ENCODE measurements at places on chromosomes 12 and 14.

- DNase-seq = no peak
These were observed 4.8 kb upstream of the AEBP2 start for GRCh38 chr12:19434538-19434937.

- no peak for DNase-seq
These were observed 162.1 kb downstream of the TMTC2 start for GRCh38 chr12:82848845-82849244.

DNA sequence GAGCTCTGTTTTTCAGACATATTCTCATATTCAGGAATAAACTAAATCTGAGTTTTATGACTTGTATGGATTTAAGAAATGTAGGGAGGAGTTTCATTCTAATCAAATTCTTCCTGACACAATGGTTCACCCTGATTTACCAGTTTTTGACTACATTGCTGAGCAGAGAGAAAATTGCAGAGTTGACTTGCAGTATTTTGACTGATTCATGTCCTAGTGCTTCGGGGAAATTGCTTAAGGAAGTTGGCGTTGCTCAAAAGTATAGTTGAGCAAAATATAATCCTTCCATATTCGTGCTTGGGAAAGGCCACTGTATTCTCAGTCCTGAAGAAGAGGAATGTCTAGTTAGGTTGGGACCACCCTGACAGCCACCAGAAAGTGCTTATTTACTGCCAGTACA, 1.3 kb upstream of the TWF1 start:
- DNase-seq = no peak

- DNase-seq = no peak
These were observed 233.2 kb downstream of the DACT1 start for GRCh38 chr14:58870961-58871360.

DNA sequence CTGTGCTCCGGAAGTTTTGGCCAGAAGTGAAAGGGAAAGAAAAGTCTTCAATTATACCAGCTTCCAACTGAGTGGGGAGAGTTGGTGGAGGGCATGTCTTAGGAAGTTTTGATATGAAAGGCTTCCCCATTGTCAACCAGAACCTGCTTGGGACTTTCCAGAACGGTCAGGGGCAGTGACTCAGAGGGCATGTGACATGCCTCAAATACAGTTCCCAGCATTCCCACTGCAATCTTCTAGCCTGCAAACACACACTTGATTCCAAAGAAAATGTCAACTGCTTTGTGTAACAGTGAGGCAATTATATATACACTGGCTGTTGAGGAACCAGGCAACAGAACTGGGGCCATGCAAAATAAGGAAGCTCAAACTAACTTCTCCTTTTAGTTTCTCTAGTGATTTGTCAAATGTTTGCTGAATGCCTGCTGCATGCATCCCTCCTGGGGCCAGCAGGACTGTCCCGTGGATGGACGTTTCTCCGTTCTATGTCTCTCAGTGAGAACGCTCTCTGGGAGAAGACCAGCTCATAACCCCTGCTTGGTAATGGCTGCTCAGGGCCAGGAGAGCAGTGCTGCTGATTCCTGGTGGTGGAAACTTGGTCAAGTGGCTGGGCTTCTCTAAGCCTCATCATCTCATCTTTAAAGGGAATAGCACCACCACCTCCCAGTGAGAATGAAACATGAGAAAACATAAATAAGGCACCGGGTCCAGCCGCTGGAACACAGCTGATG, 18.3 kb downstream of the SLC25A47 start:
- no peak for DNase-seq

- DNase-seq = no peak
These were observed 3.1 kb upstream of the CREBL2 start for GRCh38 chr12:12608557-12608957.

DNA sequence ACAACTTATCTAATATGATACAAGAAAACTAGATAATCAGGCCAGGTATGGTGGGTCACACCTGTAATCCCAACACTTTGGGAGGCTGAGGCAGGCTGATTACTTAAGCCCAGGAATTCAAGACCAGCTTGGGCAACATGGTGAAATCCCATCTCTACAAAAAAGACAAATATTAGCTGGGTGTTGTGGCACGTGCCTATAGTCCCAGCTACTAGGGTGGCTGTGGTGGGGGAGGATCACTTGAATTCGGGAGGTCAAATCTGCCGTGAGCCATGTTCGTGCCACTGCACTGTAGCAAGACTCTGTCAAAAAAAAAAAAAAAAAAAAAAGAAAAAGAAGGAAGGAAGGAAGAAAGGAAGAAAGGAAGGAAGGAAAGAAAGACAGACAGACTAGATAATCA, 27.0 kb downstream of the ZCRB1 start:
- DNase-seq = no peak

DNA sequence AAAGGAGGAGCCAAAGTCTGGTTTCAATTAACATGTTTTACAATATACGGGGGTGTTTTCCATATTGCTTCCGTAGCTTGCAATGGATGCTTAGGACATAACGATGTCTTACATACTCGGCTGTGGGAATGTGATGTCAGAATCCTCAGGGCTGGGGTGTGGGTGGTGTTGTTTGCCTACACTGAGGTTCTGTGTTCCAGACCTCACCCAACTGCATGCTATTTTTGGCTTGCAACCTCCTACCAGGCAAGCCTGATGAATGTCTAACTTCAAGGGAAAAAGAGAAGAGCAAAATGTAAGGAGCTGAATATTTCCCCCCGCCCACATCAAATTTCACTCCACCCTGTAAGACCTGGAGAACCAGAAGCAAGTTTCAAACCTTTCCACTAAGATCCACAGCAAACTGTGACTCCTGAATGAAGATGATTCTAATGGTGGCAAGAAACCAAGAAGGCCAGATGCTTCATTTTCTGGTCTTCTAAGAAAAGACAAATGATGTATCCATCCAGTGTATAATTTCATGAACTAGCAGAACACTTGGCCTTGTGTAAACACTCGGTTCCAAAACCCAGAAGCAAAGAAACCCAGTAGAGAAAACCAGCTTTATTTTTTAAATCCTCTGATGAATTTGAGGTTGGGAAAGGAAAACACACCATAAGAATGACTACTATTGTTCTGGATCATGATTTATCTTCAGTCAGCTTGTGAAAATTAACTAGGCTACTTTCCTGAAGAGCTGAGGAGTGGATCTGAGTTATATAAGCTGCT, 227.9 kb downstream of the DACT1 start:
- no peak for DNase-seq

DNA sequence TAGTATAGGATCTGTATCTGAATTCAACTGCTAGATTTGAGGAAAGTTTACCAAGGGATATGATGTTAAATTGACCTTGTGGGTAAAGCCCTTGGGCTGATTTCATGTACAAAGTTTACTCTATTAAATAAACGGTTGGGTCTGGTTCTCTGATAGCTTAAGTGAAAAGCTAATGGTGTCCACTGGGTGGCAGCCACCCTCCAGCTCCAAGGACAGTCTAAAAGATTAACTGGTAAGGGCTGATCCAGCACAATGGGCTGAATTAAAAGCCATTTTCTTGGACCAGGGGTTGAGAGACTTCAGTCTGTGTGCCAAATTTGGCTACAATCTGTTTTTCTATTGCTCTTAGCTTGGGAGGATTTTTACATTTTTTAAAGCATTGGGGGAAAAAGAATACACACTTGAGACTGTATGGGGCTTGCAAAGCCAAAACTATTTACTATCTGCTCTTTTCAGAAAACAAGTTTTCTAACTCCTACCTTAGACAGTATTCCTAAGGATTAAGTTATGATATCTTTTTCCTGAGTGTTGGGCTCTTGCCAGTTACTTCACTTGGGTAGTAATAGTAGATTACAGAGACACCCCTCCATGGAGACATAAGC, 116.5 kb downstream of the GPHN start:
- DNase-seq = no peak

GRCh38 chr12:80917651-80918050, 20.1 kb downstream of the LIN7A start:
- no peak for DNase-seq

GRCh38 chr12:106976668-106977067, 10.3 kb downstream of the MTERF2 start:
- no peak for DNase-seq

DNA sequence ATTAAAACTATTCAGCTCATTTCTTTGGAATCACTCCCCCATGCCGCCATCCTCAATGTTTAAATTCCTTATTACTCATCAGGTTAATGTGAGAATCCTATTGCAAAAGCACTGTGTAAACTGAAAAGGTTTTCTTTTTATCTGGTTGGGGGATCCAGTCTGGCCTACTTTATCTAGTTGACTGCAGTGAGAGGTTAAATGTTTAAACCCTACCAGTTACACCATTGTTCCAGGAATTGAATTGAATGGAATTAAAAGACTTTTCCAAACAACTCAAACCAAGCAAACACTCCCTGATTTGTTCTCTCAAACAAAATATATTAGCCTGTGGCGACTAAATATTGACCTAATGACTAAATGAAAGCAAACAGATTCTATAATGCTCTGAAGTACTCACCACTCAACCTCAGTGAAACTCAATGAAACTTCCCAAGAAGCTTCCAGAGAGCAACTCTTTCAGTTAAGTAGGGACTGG, 100.5 kb downstream of the VEZT start:
- DNase-seq = no peak

DNA sequence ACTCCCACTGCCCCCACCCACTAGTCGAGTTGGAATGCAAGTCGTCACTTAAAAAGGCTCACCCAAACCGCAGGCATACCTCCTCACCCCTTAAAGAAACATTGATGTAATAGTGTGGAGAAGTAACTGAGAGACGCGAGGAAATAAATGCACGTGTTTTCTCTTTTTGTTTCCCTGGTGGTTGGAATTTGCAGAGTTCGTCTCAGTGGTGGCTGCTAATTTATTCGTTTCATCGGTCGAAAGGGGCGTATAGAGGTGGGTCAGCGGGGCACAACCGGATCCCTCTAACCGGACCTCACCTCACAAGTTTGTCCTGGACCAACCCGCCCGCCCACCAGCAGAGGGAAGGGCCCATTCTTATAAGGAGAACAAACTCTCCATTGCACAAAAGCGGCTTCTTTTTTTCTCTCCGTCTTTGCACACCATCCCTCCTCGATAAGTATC, 5.0 kb upstream of the NPAS3 start:
- DNase-seq = no peak

DNA sequence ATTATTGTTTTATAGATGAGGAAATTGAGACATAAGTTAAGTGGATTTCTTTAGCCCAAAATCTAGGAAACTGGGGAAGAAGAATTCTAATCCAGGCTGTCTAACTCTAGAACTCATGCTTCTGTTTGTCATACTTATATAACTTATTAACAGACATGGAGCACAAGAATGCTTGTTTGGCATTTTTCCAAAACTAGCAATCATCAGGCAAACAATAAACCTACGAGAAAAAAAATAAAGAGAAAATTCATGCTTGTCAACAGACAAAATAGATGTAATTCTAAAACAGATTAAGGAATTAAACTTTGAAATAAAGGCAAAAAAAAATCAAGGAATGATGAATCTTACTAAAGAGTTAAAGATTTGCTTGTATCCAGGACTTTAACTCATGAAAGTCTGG, 103.1 kb downstream of the METTL25 start:
- no peak for DNase-seq

GRCh38 chr14:72633551-72633950, 260.4 kb downstream of the DPF3 start:
- DNase-seq = no peak

GRCh38 chr12:116885491-116885890, 4.2 kb upstream of the HRK start:
- no peak for DNase-seq

- no peak for DNase-seq
These were observed 645.1 kb downstream of the SLC16A7 start for GRCh38 chr12:60240891-60241290.

All from stimulated activated CD8-positive, alpha-beta memory T cell treated with anti-CD3 and anti-CD28 coated beads, Interleukin-15, amount 100 ng/mL, for 4 hours (primary cell).